ENCODE measurements at places on chromosomes 3 and 15. TPM values are rescaled to one million over a fixed set of nuclear protein-coding genes. Genes with fewer than 3 reads are reported as not detected.

DNA sequence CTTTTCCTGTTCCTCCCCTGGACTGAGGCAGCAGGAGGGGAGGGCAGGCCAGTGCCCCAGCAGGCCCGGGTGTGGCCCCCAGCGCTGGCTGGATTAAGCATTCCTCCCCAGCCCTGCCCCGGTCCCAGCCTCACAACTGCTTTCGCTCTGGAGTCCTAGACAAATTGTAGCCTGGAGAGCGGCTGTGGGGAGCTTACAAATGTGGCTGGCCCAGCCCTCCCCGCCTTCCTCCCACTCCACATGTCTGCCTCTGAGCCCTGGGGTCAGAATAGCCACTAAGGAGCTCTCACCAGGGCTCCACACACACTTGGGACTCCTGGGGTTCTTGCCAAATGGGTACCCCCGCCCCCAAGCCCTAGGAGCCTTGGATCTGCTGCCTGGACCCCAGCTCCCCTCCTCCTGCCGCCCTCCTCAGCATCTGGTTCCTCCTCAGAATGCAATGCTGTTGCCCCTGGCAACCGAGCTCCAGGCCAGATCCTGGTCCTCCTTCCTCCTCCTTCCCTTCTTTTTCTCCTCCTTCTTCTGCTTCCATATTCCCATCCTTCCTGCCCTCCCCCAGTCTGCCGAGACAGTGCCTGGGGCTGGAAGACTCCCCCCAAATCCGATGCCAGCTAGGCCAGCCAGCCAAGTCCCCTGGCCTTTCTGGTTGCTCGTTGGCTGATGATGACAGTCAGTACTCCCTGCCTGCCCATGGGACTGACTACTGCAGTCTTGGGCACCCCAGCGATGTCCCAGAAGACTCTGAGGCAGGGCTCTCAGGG lies 91.1 kb downstream of the LINGO1 start:
- no peak for DNase-seq

Gene CFAP100
- not detected for total RNA-seq

- no peak for DNase-seq
Measured at GRCh38 chr15:34613301-34613700, 29.9 kb upstream of the GOLGA8B start.

Gene TRPC1
- total RNA-seq, result 10.7 TPM

GRCh38 chr3:85074003-85074402 lies 115.2 kb downstream of the CADM2 start:
- DNase-seq, result no peak

DNA sequence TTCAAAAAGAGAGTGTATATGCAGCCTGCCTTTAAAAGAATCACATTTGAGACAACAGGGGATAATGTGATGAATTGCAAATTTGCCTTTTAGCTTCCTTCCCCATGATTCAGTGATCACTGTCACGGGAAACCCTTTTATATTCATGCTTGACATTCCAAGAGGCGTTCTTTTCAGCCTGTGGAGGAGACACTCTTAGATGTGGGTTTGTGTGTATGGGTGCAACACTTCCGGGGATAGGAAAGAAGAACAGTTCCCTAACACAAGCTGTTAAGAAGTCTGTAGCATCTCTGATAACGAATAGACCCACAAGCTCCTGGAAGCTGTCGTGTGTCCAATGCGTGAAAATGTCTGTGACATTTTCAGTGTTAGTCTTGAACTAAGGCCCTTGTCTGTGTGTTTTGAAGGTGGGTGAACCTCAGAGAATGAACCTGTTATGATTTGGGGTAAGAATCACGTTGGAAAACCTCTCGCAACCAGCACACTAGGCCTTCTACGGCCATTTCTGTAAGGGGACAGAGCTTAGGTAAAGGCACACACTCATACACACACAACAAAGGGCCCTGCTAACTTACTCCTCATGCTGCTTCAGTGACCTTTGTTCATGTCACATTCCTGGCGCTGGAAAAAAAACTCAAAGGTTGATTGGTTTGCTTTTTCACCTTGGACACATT lies 229.2 kb upstream of the ST8SIA2 start:
- no peak for DNase-seq

GRCh38 chr3:160403028-160403545 lies 3.6 kb downstream of the SMC4 start:
- no peak for DNase-seq

DNA sequence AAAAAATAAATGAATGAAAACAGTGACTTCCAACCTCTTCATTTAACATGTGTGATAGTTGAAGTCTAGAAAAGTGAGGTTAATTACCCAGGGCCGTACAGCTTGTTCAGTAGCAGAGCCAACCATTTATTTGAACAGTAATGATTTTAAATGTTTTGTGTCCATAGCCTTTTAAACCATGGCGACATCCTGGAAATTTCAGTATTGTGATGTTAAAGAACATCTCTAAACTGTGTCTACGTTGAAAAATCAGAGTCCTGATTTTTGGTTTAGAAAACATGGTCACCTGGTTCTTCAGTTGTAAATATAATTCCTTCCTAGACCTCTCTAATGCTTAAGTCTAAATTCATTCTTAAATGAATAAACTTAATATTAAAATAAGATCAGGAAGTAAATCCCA lies 14.2 kb downstream of the LPP start:
- no peak for DNase-seq

GRCh38 chr3:146161663-146162002 lies 649 bp upstream of the PLOD2 start:
- no peak for DNase-seq

Gene FAM43A
- total RNA-seq, result 617 TPM

Gene MYO5C
- total RNA-seq, result 33.4 TPM

GRCh38 chr15:61753018-61753710 lies 307.1 kb downstream of the VPS13C start:
- DNase-seq, result no peak

- DNase-seq, result no peak
Measured at GRCh38 chr3:189186101-189186500, 14.3 kb downstream of the TPRG1 start.

DNA sequence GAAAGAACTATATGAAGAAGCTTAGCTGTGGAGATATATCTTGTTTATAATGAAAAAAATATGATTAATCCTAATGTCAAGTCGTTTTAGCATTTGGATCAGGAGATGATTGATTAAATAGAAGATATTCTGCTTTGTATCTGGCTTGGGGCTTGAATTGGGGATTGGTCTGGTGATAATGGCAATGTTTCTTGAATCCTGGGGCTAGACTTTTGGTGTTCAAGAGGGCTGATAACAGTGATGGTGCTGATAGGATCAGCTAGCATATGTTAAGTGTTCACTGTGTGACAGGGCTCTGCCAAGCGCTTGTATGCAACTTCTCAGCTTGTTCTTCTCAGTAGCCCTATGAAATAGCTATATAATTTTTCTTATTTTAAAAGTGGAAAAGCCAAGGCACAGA lies 20.2 kb downstream of the CNOT10 start:
- no peak for DNase-seq

All from glomerular endothelial cell (primary cell).